ENCODE measurements at places on chromosomes 1 and 21.

- no peak for DNase-seq
Observed at GRCh38 chr1:240869071-240869470, 257.1 kb upstream of the GREM2 start.

DNA sequence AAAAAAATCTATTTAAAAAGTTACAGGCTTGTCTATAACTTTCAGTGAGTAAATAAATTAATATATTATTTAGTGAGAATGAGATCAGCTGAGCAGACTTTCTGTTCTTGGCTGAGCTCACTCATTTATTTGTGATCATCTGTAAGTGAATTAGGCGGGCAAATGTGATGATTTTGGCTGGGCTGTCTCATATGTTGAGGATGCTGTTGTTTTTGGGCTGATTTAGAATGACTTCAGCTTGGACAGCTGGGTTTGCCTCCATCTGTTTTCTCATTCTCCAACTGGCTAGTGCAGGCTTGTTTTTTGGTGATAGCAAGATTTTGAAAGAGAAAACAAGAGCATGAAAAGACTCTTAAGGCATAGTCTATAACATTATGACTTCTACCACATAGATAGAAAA is 475.8 kb upstream of the OLFM3 start:
- no peak for DNase-seq

DNA sequence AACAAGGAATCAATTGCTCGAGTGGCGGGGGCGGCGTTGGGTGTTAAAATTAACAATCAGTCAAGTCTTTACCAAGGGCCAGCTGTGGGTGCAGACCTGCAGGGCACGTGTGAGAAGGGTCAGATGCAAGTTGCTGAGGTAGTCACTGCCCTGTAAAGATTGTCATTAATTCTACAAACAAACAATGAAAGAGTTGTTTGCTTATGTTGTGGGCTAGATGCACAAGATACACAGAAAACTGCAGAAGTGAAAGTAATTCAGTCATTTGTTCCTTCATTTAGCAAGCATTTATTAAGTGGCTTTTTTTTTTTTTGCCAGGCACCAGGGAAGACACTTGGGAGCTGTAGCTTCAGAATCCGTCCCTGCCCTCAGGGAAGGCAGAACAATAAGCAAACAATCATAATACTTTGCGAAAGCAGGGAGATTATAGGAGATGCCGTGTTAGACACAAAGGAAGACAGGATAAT is 79.5 kb downstream of the NR5A2 start:
- DNase-seq = no peak

- no peak for DNase-seq
Observed at GRCh38 chr1:51517361-51518032, 1.6 kb downstream of the EPS15 start.

DNA sequence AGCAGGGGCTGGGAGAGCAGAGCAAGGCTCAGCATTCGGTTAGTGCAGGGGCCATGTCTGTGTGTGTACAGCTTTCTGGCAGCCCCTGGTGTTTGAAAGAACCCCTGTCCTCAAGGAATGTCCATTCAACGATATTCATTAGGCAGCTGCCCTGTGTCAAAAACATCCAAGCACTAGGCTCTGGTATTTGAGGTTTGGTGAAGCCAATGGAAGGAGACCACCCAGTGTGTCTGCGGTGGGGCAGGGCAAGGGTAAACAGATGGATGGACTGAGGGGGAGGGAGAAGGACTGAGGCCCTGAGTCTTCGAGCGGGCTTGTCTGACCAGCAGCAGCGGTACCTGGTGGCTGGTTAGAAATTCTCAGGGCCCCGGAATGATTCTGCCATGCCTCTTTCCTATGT is 155.6 kb upstream of the KLHDC7A start:
- DNase-seq = no peak

- no peak for DNase-seq
Observed at GRCh38 chr1:4978660-4979390, 324.4 kb downstream of the AJAP1 start.

DNA sequence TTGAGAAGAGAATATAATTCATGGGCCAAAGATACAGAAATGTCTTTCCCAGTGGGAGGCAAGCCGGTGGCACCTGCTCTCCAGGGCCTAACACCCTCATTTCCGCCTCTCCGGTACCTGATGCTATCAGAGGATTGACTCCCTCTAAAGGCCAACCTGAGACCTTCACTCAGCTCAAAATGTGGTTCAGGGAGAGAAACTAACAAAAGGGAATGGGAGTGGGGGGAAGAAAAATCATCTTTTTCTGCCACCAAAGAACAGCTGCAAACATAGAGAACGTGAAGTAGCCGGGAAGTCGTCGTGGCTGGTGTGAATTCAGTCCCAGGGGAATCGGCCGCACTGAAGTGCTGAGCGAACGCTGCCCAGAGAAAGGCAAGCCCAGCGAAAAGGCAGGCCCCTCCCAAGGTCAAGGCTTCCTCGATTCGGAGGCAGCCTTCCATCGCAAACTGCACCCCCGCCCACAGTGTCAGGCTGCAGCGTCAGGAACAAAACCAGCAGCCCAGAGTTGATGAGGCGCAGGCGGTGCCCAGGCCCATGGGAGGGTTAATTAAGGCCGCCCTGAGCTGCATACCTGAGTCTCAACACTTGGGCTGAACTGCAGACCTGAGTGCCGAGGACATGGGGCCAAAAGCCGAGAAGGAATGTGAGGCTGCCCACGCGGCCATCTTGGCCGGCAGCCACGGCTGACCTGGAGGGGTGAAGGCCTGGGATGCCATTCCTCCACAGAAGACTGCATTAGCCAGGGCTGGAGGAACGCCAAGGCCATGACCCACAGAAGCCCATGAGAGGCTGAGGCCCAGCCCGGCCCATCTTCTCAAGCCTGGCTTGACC is 160.2 kb downstream of the PSMG1 start:
- peak; percentile 34 for DNase-seq

Measured in WERI-Rb-1 (cell line).